Stimulated activated CD8-positive, alpha-beta memory T cell treated with anti-CD3 and anti-CD28 coated beads, Interleukin-7, amount 100 ng/mL, for 1 hour (primary cell): ENCODE measurements at places on chromosomes 1 and 21.

DNA sequence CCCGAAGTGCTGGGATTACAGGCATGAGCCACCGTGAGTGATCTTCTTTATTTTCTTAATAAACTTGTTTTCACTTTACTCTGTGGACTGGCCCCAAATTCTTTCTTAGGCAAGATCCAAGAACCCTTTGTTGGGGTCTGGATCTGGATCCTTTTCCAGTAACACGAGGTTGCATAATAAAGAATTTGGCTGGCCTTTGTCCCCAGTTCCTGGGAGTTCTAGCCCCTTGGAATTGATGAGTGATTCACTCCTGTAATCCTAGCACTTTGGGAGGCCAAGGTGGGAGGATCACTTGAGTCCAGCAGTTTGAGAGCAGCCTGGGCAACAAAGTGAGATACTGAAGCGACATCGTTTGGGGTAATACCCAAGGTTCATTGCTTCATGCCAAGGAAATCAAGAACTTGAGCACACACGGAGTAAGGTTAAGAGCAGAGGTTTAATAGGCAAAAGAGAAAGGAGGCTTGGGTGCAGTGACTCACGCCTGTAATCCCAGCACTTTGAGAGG, 2.2 kb upstream of the TOMM20 start:
- DNase-seq, result no peak

DNA sequence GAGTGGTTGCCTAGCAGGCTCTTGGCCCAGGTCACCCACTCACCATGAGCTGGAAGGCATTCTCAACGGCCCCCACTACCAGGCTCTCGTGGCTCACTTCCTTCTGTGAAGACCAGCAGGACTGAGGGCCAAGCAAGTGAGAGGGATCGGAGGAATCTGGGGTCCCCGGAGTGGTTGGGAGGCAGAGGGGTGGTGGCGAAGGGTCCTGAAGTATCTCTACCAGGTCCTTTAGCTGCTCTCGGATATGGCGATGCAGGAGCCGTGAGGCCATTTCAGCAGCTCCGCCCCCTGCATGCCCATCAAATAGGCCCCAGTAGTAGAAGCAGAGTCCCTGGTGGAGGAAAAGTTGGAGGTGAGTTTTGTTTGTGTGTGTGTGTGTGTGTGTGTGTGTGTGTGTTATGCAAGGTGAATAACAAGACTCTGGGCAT, 2.4 kb downstream of the PPM1J start:
- no peak for DNase-seq

DNA sequence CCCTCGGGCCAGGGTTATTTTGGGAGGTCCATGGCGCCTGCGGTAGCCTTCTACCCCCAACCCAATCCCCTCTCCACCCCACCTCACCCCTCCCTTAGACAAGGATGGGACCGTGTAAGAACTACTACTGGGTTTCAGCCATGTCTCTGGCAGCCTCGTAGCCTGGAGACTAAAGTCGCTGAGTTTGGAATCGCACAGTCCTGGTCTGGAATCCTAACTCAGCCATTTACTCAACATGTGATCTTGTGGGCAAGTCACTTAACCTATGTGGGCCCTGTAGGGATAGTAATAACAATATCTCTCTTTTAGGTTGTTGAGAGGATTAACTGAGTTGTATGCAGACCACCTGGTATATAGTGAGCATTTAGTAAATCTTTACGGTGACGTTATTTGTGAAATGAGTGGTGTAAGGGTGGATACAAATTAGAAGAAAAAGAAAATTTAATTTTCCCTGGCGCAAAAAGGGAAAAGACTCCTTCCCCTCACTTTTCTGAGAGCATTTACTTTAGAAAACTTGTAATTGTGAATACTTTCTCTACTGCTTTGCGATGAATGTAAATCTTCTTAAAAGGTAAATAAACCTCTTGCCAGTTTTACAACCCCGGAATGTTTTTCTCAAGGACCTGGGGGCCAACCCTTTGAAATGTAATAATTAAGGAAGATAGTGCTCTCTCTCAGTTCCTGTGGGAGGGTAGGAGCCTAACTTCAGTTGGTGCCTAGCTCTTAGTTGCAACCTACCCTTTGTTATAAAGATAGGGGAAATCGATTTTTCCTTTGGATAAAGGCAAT, 615 bp upstream of the MRPS15 start:
- no peak for DNase-seq

- DNase-seq, result no peak
These were observed 3.5 kb downstream of the POMGNT1 start for GRCh38 chr1:46194641-46195193.

- DNase-seq, result peak; percentile 14
These were observed 741 bp downstream of the RGS2 start for GRCh38 chr1:192809307-192810252.

DNA sequence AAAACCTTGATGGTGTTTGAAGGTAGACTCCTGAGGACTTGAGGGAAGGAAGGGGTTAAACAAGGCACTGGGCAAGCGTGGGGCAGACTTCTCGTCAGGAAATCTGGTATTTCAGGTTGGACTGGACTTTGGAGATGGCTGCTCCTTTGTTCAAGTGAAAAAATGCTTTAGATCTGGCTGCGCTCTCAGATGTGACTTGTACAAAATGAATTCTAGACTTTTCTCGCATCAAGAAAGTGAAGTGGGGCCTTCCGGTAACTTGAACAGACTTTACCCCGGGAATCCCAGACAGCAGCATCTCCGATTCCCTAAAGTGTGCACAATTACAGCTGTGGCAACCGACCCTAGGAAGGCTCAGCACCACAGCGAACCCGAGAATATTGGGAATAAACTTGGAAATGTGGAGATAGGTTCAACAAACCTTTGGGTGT, 44.3 kb upstream of the ERRFI1 start:
- DNase-seq, result no peak

- DNase-seq, result no peak
These were observed 9.6 kb downstream of the NES start for GRCh38 chr1:156667610-156667967.

GRCh38 chr1:43849670-43850069, 83.9 kb upstream of the ARTN start:
- DNase-seq, result no peak

GRCh38 chr1:237911911-237912310, 21.2 kb upstream of the ZP4 start:
- DNase-seq, result no peak

DNA sequence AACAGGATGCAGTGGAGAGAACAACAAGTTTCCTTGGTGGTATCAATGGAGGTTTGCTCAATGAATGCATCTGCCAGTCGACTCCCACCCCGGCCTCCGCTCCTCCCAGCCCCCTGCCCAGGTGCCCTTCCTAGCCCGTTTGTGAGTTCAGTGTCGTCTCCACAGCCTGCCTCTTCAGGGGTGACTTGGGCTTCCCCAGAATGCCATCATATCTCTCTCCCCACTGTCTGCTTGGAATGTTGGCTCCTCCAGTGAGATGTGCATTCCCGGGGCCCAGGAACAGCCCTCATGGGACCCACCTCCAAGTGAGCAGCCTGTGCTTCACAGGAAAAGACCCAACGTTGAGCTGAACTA, 30.5 kb downstream of the MATN1 start:
- no peak for DNase-seq
